NCI-H510A (cell line): ENCODE measurements at places on chromosomes 12 and 14.

DNA sequence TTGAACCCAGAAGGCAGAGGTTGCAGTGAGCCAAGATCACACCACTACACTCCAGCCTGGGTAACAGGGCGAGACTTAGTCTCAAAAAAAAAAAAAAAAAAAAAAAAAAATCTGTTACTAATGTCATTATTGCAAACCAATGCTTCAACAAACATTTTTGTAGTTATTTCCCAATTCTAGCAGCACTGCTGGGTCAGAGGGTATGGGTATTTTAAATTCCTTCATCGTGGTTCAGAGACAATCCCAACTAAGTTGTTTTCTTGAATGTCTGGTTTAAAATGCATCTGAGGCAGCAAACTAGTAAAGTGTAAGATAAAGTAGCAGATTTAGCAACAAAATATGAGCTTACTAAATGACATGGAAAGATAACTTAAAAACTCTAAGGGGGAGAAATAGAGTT, 65.6 kb downstream of the FERMT2 start:
- no peak for DNase-seq

DNA sequence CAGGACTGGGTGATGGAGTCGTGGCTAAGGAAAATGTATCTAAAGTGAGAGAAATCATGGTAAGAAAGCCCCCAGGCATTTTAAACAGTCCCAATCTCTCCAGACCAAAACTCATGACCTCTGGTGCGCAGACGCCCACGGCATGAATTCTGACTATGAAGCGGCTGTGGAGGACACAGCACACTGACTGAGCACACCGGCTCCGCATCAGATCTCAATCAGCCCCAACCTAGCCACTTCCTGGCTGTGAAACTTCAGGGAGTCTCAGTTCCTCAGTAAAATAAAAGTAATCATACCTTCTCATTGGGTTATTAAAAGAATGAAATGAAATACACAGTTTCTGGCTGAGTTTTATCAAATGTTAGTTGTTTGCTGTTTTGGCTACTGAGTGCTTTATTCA, 38.7 kb downstream of the SETD3 start:
- no peak for DNase-seq

DNA sequence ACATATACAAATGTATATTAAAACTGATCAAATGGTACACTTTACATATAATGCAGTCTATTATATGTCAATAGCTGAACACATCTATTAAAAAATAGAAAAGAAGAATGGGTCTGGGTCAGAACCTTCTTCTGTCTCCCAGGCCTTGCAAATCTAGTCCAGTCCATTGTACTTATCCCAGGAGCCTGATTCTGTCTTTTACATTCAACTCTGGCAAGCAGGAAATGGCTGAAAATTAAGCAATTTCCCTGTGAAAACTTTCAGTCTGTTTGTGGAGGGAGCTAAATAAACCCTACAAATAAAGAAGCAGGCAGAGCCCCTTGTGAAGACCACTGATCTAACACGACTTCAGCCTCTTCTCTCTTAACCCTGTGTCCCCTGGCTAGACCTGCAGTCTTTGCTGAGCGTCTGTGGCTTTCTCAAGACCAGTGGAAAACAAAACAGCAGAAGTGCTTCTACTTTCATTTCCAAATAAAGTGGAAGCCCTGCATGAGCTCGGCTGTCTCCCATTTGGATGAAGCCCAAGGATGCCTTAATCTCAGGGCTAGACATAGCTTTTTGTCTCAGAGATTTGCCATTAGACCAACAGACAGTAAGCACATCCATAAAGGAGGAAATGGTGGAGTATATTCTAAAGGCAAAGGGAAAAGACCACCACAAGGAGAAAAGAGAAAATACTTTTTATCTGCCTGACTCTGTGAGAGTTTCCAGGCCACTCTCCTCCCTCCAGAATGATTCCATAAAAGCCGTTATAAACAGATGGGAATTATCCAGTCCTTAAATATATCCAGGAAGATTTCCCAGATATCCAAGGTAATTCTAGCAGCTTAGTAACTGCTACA, 48.2 kb downstream of the CRACR2A start:
- no peak for DNase-seq

DNA sequence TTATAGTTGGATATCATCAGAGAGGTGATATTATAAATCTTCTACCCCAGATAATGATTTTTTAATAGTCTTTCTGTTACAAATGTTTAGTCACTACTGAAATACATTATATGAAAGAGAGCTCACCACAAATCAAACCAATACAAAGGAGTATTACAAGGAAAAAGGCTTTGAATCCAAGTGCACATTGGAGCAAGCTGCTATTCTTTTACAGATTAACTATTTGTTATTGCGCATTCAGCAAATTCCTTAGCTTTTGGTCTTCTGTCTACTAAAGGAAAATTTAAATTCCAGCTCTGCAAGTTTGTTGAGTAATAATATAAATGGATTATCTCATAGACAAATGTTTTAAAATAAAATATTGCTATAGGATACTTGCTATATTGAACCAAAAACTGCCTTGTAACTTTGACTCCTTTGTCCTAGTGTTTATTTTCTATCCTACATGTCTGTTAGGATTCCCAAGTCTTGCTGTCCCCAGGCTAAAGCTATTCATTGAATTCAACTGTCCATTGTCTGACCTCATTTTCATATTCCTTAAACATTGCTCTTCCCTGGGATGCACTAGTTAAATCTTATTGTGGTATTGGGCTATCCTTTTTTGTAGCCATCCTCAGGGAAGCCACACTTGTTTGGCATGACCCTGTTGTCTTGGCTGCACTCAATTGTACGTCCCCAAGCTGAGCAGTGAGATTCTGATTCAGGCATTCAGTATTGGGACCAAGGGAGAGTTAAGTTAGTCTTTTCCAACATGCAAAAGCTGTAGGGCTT, 41.5 kb downstream of the PDE3A start:
- no peak for DNase-seq

DNA sequence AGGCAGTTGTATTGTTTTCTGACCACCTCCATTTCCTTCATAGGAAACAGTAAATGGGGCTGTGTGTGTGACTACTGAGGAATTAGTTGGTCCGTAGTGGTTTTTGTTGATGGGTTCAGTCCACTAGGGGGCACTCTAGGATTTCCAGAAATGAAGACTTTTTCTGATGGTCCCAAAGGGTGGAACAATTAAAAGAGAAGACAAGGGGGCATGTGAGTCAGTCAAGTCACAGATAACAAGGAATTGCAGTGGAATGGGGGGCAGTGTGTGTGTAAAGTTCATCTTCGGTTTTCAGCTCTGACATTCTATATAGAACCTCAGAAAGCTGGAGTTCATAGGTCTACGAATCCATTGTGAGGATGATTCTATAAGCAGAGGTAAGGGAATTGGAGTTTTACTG, 186.6 kb upstream of the OR4E1 start:
- DNase-seq = no peak

- no peak for DNase-seq
Measured at GRCh38 chr12:29389295-29389919, 8.4 kb upstream of the ERGIC2 start.

- DNase-seq = no peak
Measured at GRCh38 chr14:104386151-104386841, 193.3 kb upstream of the C14orf180 start.

GRCh38 chr14:30971586-30971985, 53.9 kb upstream of the AP4S1 start:
- no peak for DNase-seq

DNA sequence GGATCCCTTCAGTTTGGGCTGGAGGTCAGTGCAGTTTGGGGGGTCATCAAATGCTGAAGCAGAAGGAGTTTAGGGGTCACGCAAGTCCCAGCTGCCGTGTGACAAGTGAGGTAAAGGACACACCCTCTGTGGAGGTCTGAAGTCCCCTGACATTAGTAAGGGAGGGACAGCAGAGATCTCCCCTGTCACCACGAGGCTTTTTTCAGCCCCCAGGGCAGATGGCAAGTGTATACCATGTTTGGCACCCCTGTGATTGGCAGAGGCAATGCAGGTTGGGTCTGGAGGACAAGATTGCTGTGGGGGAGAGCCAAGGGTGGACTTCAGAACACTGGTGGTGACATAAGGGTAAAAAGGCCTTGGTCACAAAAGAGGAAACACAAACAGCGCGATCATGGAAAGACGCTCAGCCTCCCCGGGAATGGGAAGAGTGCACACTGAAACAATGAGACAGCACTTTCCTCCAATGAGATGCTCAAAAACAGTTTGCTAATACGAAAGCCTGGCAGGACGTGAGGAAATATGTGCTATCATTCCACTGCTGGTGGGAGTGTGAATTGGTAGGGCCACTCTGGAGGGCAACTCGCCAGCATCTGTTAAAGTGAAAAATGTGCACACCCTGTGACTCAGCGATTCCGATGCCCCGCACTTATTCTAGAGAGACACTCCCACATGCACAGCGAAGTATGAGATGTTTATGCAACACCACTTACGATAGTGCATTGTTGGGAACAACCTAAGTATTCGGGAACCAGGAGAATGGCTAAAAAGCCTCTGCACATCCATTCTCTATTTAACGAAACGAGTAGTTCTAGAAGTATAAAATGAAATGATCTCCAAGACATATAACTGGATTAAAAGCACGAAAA, 14.4 kb upstream of the CD27 start:
- DNase-seq = no peak

GRCh38 chr14:104735830-104736642, 12.0 kb downstream of the ADSS1 start:
- DNase-seq = no peak

- DNase-seq = no peak
Measured at GRCh38 chr14:106013879-106014376, 487.5 kb downstream of the TMEM121 start.

DNA sequence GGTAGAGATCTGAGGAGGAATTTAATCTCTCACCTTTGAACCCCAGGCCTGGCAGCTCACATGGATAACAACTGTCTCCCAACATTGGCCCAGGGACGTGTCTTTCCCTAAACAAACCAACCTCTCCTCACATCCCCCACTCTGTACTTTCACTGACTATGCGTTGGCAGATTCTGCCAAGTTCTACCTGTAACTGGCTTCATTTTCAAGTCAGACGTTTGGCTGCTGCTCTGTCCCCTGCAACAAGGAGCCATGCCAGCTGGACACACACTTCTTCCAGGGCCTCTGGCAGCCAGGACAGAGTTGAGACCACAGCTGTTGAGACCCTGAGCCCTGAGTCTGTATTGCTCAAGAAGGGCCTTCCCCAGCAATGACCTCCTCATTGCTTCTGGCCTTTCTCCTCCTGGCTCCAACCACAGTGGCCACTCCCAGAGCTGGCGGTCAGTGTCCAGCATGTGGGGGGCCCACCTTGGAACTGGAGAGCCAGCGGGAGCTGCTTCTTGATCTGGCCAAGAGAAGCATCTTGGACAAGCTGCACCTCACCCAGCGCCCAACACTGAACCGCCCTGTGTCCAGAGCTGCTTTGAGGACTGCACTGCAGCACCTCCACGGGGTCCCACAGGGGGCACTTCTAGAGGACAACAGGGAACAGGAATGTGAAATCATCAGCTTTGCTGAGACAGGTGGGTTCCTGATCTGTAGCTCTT, at the start of gene INHBC:
TSS of gene INHBC (plus strand) at position 268 of the 707 bp plus-strand sequence. CDS start at position 371, 103 bp downstream.
- DNase-seq = no peak

DNA sequence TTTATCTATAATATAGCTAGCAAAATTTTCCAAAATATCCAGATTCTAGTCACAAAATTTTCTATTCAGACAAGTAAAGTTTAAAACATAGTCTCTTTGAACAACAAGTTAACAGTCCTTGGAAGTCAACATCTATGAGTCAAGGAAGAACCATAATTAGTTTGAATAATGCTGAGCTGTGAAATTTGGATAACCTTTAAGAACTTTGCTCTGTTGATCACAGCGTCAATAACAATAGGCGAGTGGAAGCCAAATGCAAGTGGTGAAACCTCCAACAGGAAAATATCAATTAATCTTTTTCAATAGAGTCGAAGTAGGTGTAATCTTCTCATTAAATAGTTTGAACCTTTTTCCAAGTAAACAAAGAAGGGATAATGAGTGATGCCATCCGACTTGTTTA, 466.6 kb downstream of the FOXG1 start:
- DNase-seq = no peak

- DNase-seq = no peak
Measured at GRCh38 chr12:79128956-79129355, 264.4 kb downstream of the SYT1 start.

DNA sequence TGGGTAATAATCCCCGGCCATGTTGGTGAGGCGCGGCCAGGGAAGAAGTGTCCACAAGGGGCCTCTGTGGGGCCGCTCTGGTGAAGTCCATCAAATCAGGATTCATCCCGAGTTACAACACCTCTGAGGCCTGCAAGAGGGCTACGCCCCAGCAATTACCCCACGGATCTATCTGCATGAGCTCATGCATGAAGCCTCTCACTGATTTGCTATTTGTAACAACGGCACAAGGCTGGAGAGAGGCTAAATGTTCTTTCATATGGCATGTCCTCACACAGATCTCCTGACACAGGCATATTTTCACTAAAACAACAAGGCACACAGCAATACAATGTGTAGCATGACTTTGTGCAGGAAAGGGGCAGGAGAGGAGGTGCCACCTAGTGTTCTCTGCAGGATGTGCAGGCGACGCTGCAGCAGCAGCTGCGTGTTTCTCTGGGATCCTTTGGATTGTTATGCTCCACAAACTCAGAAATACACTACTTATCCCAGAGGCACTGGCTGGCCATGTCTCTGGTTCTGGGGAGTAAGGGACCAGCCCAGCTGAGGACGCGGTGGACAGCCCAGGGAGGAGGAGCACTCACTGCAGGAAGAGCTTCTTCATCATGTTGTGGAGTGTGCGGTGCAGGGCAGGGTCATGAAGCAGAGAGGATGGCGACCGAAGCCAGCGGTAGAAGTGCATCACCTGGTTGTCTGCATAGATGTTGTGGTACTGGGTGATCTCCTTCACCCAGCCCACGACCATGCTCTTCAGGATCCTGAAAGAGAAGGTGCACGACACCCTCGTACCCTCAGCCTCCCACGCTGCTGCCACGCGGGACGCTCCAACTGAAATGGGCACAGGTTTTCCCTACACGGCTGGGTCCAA, 20.2 kb downstream of the P2RX2 start:
- no peak for DNase-seq

GRCh38 chr14:102840771-102841528, 63.7 kb downstream of the TRAF3 start:
- DNase-seq = no peak

DNA sequence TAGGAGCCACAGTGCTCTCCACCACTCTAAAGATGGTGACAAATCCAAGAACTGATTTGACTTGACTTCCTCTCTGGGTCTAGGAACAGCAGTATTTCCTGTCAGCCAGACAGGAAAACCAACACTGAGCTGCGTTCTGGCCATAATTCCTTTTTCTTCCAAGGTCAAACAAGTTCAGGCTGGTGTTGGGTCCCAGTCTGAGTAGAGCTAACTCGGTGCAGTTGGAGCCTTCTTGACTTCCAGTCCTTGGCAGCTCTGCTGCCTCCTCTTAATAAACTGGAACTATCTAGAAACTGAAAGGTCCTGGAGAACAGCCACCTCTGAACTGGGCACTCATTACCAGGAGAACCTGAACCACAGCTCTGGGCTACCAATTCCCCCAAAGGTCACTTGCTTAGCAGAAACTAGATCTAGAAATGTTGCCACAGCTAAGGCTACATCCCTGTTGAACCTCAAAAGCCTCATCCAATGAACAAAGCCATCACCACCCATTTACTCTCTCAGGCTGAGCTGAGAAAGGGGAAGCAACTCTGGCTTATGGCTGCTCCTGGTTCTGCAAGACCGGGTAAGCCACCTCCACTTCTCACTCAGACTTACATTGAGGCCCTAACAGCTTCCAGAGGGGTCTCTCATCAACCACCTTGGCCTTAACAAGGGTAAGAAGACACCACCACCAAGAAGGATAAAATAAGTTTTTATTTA, 27.7 kb downstream of the MAX start:
- DNase-seq = no peak
